Fibroblast of skin of left biceps (primary cell): ENCODE measurements at places on chromosomes 7 and 10.

DNA sequence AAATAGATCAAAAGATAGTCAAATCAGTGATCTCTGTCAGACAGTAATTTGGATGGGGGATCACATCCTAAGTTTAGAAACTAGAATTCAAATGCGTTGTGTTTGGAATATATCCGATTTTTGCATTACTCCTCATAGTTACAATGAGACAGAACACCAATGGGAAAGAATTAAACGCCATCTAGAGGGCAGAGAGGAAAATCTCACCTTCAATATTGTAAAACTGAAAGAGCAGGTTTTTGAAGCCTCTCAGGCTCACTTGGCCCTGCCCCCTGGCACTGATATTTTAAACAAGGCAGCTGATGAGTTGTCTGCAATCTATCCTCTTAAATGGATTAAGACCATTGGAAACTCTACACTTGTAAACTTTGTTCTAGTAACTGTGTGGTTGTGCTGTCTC is 17.7 kb downstream of the FRG2B start:
- DNase-seq: no peak

GRCh38 chr7:11416641-11417458 is 415.1 kb downstream of the THSD7A start:
- DNase-seq: no peak

DNA sequence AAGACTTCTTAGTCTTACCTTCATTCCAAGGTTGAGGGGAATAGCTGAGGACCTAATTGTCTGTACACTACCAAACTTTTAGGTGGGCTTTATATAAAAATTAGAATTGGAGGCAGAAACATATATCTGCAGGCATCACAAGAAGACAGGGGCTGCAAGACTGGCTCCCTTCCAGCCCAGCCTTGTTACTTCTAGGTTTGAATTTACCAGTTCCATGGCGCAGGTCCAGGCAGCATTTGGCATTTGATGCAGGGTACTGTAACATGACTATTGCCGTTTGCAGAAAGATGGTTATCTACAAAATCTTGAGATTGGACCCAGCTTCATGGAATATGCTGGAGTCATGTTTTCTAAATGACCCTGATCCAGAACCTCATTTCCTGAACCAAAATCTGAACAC is 105.4 kb upstream of the RHOBTB1 start:
- no peak for DNase-seq

DNA sequence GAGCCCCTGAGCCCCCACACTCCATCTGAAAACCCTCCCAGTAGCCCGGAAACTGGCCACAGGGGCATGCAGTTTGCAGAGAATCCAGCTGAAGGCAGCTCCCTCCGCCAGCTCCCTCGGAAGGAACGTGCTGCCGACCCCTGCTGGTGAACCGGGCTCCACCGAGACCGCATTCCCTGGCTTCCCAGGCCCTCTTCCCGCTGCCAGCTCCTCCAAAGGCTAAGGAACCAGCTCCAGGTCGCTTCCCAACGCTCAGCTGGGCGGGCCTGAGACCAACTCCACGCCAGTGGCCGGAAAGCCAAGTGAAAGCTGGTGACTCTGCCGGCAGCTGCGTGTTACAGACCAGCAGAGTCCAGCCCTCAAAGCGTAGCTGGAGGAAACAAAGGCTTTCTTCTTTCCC is 35.8 kb downstream of the GPER1 start:
- DNase-seq: peak; percentile 14

DNA sequence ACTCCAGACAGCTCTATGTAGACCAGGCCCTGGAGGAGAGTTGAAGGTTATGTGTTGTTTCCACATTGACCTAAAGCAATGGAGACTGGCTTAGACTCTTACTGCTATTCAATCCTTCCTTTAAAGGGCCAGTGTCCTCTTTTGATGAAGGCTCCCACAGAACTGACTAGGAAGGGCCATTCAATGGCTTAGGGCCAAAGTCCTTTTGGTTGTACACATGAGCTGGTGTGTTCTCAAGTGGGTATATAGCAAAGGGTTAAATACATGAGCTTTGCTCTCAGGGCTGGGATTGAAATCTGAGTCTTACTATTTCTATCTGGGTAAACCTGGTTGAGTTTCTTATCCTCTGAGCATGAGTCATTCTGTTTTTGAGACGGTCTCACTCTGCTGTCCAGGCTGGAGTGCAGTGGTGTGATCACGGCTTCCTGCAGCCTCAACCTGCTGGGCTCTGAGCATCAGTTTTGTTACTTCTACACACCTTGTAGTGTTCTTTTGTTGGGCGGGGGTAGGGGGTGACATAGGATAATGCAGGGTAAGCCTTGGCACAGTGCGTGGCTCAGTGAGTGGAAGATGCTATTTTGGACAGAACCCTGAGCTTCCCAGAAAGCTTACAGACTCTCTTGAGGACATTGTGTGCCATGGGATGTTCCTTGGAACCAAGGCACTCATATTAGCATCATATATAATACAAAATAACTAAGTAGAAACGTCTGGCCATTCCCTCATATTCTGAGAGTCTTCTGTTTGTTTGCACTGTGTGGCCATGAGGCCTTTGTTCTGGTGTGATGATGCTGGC is 90.1 kb downstream of the ABCC2 start:
- no peak for DNase-seq

DNA sequence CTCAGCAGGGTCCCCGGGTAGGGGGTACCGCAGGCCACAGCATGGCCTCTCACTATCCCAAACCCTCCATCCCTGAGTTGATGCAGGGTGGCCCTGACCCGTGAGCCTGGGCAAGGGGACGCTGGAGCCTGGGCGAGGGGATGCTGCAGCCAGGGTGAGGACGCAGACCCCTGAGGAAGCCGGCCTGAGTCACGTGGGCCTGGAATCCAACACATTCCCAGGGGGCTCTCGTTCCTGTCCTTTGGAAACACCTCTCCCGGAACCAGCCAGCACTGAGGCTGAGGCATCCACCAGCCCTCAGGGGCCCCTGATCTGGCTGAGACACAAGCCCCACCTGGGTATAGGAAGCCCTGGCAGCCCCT is 61.5 kb upstream of the NKX6-2 start:
- DNase-seq: no peak

DNA sequence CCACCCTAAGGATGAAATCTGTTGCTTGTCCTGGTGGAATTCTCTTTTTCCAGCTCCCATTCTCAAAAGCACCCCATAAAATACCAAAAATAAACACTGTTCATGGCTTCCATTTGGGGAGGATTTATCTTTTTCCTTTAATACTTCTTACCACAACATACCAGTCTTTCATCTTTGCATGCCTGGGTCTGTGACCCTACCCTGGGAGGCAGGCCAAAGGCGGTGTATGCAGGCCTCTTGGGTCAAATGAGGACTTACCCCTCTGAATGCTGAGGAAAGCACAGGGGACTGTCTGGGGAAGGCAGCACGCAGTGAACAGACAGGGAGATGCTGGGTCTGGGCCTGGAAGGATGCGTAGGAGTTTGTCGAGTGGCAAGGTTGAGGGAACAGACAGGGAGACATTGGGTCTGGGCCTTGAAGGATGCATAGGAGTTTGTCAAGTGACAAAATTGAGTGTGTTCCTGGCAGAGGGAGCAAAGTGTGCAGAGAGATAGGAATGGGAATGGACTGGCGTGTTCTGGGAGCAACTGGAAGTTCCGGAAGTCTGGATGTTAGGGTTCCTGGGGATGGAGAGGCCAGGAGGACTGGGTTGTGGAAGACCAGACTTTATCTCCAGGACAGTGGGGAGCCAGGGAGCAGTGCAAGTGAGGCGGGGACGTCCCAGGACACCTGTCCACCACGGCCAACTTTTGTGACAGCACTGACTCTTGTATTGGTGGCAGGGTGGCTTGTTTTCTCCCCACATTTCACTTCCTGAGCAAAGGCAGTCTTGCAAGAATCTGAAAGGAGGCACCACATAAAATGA is 40.8 kb downstream of the MYL10 start:
- DNase-seq: no peak

DNA sequence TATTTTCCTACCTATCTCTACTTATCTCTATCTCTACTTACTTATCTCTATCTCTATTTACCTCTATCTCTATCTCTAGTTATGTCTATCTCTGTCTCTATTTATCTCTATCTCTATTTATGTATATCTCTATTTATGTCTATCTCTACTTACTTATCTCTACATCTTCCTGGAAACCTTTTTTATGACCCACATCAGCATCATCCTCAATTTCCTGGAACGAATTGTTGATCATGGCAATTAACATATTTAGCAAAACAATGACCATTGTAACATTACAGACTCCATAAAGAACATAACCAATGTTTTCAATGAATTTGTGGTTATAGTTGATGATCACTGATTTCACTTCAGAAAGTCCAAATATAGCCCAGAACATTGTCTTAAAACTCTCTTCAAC is 18.3 kb downstream of the GIMAP6 start:
- no peak for DNase-seq

- DNase-seq: no peak
Measured at GRCh38 chr10:70440296-70441160, 953 bp downstream of the NODAL start.

- no peak for DNase-seq
Measured at GRCh38 chr10:133274751-133275683, 1.7 kb downstream of the ADAM8 start.

DNA sequence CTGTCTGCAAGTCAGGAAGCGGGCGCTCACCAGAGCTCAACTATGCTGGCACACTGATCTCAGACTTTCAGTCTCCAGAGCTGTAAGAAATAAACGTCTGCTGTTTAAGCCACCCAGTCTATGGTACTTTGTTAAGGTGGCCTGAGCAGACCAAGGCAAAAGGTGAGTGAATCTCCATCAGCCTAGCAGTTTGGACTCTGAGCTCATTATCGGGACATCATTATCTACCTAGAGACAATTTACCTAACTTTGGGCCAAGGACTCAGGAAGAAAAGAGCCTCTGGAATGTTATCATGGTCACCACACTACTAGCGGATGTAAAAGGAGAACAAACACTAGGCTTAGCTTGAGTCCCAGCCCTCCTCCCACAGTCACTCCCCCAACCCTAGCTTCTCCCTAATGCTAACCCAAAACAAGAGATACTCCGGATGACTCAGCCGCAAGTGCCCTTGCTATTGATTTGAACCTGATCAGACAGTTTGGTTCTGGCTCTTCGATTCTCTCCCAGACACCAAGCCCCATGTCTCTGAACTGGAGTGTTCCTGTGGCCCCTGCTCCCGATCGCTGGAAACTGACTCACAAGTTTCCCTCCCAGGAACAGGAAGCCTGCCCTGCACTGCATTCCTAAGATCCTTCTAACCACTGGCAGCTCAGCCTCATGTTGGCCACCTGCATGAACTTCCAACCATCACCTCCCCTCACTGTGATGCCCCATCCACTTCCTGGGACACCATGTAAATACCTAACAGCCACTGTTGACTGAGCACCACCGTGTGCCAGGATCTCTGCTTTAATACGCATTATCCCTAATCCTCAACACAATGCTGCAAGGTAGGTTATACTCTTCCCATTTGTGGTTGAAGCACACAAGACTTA is 34.5 kb downstream of the CREB3L2 start:
- no peak for DNase-seq

DNA sequence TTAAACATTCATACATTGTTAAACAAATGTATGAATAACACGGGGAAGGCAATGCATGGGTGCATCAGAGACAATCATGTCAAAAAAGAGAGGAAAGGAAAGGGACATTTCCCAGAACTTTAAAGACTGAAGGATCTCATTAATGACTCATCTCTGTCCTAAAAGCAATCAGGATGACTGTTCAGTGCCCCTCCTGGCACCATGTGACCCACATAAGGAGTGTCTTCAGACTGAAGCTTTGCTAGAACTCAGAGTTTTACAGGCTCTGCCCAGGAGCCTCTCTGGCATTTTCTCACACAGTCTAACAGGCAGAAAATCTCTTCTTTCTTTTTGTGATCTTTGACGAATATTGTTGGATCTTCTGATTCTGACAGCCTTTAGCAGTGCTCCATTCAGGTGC is 315.3 kb downstream of the OTUD1 start:
- no peak for DNase-seq

DNA sequence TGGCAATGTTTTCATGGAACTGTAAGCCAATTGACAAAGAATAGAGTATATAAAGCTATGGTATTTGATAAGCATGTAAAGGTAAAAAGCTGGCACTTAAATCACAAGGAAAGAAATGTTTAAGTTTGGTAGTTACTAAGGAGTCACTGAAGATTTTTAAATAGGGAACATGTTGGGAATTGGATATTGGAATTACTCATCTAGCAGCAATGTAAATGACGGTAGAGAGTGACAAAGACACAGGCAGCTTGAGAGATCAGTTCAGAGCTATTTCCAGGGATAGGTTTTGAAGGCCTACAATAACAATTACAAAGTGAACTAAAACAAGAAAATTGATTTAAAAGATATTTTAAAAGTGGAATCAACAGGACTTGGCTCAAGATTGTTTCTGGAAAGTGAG is 36.8 kb downstream of the SP8 start:
- DNase-seq: no peak

- no peak for DNase-seq
Measured at GRCh38 chr7:42735081-42735480, 176.8 kb downstream of the C7orf25 start.

DNA sequence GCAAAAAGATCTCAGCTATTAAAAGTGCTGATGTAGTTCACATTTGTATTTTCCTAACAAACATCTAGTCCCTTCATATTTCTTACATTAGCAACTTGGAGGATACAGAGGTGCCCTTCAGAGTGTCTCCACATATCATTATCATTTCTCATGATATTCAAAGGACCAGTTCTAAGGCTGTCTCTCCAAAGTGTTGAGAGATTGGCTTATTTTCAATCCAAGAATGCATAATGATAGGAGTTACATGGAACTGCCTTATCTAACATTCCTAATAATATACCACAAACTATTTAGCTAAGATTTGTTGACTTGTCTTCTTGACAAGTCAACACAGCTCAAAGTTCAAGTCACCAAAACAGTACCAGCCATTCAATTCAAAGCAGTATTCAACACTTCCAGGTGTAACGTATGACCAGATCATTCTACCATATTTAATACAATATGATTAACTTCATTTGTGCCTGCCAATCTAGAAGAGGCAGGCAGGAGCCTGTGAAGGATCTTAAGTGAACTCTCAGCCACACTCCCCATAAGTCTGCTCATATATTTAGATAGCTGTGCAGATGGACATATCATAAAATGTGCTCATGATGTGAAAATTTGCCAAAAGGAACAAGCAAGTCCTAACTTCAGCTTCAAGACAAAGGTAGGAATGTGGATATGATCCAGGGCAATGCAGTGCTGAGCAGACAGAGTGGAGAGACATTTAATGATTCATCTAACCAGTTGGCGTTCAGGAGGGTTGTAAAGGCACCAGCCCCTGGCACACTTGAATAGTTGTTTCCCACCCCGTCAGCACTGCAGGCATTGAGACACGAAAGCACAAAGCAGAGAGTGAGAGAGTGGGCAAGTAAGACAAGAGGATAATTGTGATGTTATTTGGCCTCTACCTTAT is 108.3 kb downstream of the MTERF1 start:
- DNase-seq: peak; percentile 23
